Omental fat pad (tissue), 4 donors: ENCODE measurements at places on chromosomes 3 and 15.

- no peak for DNase-seq
These were observed 52.1 kb upstream of the WDR72 start for GRCh38 chr15:53811530-53811929.

DNA sequence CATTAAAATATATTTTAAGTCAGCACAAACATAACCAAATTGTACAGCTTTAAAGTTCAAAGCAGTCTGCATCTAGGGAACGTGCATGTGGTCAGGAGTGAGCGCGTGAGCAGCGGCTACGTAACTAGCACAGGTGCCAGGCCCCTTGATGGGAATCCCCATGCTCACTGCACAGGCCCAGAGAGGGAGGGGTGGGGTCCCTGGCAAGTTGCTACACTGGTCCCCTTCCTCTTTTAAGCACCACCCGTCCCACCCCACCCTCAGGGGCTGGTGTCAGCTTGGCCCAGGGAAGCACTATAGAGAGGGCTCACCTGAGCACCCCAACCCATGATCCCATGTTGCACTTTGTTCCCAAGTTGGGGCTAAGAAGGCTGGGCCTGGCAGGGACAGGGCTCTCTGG is 835 bp upstream of the GMPPB start:
- DNase-seq = no peak

DNA sequence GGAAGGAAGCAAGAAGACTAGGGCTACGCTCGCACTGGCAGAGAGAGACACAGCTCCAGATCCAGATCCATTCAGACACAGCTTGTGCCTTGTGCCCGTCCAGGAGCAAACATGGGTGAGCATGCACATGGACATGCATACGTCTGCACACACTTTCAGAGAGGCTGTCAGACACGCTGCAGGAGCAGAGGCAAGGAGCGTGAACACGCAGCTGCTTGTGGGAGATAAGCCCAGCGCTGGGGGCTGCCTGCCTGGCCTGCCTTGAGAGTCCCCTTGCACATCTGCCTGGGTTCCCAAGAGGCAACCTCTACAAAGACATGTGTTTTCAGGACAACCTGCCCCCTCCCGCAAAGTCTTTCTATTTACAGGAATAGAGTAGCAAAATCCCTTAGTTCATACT is 13.6 kb upstream of the BAHD1 start:
- DNase-seq = no peak

- DNase-seq = no peak
These were observed 89.6 kb upstream of the ARPP21 start for GRCh38 chr3:35549690-35550089.

GRCh38 chr15:70094690-70095311 is 2.9 kb downstream of the TLE3 start:
- DNase-seq = no peak

DNA sequence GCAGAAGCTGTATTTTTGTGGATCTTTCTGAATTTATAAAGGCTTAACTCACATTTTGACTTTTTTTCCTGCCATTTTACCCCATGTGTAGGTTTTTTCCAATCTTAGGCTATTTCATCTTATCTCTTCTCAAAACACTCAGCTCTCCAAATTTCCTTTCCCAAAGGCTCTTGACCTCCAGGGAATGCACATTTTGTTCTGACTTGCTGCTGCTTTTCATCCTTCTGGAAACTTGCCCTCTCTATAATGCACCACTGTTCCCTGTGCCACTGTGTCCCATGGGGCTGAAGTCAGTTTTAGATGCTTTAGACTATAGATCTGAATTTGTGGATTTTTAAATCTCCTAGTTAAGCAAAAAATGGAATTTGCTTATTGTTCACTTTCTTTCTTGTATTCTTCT is 9.1 kb downstream of the PYDC2 start:
- no peak for DNase-seq

- DNase-seq = no peak
These were observed 97.7 kb downstream of the RPL39L start for GRCh38 chr3:187041362-187042307.

DNA sequence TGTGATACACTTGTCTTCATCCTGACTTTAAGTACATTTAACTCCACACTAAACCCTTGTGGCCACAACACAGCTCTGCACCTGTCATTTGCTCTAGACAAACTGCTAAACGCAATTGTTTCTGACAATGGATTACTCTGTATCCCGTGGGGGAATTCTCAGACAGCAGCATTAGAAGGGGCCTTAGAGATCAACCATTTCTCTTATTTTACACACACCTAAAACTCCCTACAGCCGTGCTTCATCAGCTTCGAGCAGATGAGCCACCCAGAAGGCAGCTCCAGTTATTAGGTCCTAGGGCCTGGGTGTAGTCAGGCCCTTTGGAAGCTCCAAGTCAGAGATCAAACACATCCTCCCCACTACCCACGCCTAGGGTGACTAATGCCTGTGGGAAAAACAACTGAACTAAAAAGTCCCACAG is 1.3 kb upstream of the IL12A start:
- DNase-seq = no peak

- no peak for DNase-seq
These were observed 78.5 kb downstream of the CHCHD6 start for GRCh38 chr3:126782536-126782935.
